ENCODE measurements at places on chromosomes 7 and 10. TPM values are rescaled to one million over a fixed set of nuclear protein-coding genes. Genes with fewer than 3 reads are reported as not detected.

PDGFA gene
- total RNA-seq = 93.6 TPM

KNDC1 gene
- not detected for total RNA-seq

EPHB4 gene
- total RNA-seq = 88.9 TPM

MYL10 gene
- total RNA-seq = 0.52 TPM

GRCh38 chr10:75280236-75280635, 44.5 kb upstream of the COMTD1 start:
- H3K27ac ChIP-seq = no peak overlapping the region
- no peak for DNase-seq
- H3K27me3 ChIP-seq = peaks cover 34% of the 10 kb centered on the region
- no peak overlapping the region for H3K4me3 ChIP-seq
- no peaks in the 10 kb centered on the region for H3K36me3 ChIP-seq
- peaks cover 12% of the 10 kb centered on the region for H3K4me1 ChIP-seq

GRCh38 chr7:95716357-95717122, 55.8 kb upstream of the DYNC1I1 start:
- H3K4me1 ChIP-seq = peaks cover 2% of the 10 kb centered on the region
- no peak overlapping the region for H3K4me3 ChIP-seq
- peaks cover 3% of the 10 kb centered on the region for H3K27me3 ChIP-seq
- no peak overlapping the region for H3K27ac ChIP-seq
- no peak for DNase-seq

GRCh38 chr10:49644035-49644646, 30.3 kb downstream of the CHAT start:
- H3K36me3 ChIP-seq = no peaks in the 10 kb centered on the region
- no peak for DNase-seq
- H3K4me1 ChIP-seq = peaks cover under 1% of the 10 kb centered on the region

- H3K4me1 ChIP-seq = no peaks in the 10 kb centered on the region
- peaks cover 58% of the 10 kb centered on the region for H3K27me3 ChIP-seq
- no peak overlapping the region for H3K4me3 ChIP-seq
- no peak for DNase-seq
- no peak overlapping the region for H3K27ac ChIP-seq
- no peaks in the 10 kb centered on the region for H3K36me3 ChIP-seq
These were observed 15.5 kb upstream of the CRTAC1 start for GRCh38 chr10:98045785-98046389.

DNA sequence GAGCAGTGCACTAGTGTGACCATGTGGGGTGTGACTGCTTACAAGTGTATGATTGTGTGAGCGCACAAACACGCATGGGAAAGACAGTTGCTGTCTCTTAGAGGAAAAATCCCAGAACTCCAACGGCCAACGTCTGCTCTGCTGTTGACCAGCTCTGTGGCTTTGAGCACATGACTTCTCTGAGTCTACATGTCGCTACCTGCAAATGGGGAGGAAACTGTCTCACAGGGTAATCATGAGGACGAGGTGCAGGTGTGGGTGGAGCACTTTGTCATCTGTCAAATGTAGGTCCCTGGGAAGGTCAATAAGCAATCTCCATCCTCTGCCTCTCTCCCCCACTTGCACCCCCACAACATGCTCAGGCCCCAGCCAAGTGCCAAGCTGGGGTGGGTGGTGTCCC, 31.2 kb upstream of the TLX1 start:
- no peaks in the 10 kb centered on the region for H3K4me1 ChIP-seq
- no peak overlapping the region for H3K4me3 ChIP-seq
- H3K36me3 ChIP-seq = no peaks in the 10 kb centered on the region
- no peak overlapping the region for H3K27ac ChIP-seq

DNA sequence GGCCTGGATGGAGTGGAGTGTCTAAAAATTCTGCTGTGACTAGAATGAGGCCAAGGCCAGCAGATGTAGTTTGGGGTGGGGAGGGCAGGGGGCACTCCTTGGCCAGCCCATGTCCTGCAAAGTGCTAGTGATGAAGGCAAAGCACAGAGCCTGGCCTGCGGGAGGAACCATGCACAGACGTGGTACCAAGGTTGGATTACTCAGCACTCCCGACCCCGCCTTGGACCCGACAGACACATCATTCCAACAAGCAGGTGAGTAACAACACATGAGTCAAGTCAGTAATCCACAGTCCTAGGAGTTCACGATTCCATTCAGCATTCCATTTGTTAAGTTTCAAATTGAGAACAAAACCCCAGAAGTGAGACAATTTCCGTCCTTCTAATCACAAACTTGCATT, 317.3 kb downstream of the TCERG1L start:
- H3K27me3 ChIP-seq = no peaks in the 10 kb centered on the region
- no peak overlapping the region for H3K4me3 ChIP-seq
- H3K4me1 ChIP-seq = no peaks in the 10 kb centered on the region
- H3K27ac ChIP-seq = no peak overlapping the region
- DNase-seq = no peak

GRCh38 chr7:128031901-128032604, 816 bp upstream of the LRRC4 start:
- no peak overlapping the region for H3K27ac ChIP-seq
- no peaks in the 10 kb centered on the region for H3K27me3 ChIP-seq
- DNase-seq = no peak
- H3K36me3 ChIP-seq = peaks cover 9% of the 10 kb centered on the region
- peaks cover 11% of the 10 kb centered on the region for H3K4me1 ChIP-seq
- peak overlapping the region; percentile 77 for H3K4me3 ChIP-seq

GRCh38 chr7:78420001-78420400, 621.4 kb downstream of the PHTF2 start:
- DNase-seq = no peak
- H3K4me1 ChIP-seq = no peaks in the 10 kb centered on the region
- no peak overlapping the region for H3K4me3 ChIP-seq
- H3K27ac ChIP-seq = no peak overlapping the region
- H3K36me3 ChIP-seq = no peaks in the 10 kb centered on the region

Measured in osteocyte (in vitro differentiated cells).